ENCODE measurements at places on chromosomes 4 and X.
A peak's percentile ranks its signal among the peaks of the same experiment; 100 is the strongest.

DNA sequence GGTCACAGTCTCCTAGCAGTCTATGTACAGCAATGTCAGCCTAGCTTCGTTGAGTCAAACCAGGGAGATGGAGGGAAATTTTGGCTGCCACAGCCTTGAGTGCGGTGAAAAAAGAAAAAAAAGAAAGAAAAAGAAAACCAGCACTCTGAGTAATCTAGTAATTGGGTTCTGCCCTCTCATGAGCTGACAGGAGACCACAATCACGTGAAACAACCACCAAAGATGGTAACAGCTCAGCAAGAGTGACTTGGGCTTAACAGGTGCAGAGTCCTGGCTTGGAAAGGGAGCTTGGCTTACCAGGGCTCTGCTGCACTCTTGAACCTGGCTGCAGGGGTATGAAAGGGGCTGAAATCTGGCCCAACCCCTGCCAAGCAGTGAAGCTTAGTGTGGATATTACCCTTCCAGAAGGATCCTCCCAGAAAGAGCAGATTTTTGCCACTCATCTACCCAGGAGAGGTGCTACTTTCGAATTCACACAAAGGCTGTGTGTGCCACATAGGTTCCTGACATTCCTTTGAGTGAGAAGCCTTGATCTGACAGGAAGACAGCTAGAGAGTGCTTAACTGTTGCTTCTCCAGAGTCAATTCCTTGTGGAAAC is 350.3 kb downstream of the PTTG2 start:
- DNase-seq: peak; percentile 45

GRCh38 chrX:94576367-94577004 is 902.5 kb downstream of the FAM133A start:
- no peak for DNase-seq

GRCh38 chr4:41461780-41462307 is 76.1 kb upstream of the LIMCH1 start:
- no peak for DNase-seq

GRCh38 chr4:121923306-121923705 is 28.6 kb downstream of the TRPC3 start:
- no peak for DNase-seq

- no peak for DNase-seq
Measured at GRCh38 chr4:175805846-175806245, 6.2 kb downstream of the GPM6A start.

DNA sequence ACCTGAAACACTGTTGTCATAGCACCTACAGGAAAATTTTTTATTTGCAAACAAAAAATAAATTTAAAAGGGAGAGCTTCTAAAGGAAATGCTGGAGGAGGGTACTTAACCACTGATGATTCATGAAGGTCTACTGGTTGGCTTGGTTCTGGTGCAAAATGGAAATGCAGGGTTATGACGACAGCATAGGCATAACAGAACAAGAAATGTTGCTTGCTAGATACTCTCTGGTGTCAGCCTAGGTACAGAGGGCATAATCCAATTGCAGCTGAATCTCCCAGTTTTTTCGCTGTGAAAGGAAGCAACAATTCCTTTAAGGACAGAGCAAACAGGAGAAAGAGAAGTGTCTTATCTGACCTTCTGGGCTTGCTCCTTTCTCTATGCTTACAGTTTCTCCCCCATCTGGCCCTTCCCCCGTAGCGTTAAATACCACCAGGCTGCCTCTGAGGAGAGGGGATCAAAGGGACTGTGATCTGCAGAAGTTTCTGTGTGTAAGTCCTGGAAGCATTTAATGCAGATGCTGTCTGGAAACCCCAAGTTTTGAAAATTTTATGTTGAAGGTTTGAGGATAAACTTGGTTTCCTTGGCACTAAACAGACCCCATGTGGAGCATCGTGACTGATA is 23.7 kb upstream of the CASK start:
- DNase-seq: no peak

GRCh38 chr4:120682981-120683380 is 239.5 kb downstream of the PRDM5 start:
- no peak for DNase-seq

- no peak for DNase-seq
Measured at GRCh38 chr4:151541389-151542071, 132.6 kb downstream of the FHIP1A start.

DNA sequence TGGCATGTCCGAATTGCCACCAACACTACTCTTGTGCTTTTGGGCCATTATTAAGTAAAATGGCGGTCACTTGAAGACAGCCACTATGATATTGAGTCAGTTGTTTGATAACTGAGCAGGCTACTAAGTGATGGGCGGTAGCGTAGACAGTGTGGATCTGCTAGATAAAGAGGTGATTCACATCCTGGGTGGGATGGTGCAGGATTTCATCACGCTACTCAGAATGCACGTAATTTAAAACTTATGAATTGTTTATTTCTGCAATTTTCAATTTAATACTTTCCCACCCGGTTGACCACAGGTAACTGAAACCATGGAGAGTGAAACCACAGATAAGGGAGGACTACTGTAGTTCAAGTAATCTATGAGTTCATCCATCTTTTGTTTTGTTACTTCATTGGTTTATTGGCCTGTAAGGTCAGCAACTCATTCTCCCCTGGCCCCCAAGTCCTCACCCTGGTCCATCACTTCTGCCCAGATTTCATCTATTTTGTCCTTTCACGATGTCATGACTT is 2.9 kb downstream of the ARAF start:
- DNase-seq: no peak

DNA sequence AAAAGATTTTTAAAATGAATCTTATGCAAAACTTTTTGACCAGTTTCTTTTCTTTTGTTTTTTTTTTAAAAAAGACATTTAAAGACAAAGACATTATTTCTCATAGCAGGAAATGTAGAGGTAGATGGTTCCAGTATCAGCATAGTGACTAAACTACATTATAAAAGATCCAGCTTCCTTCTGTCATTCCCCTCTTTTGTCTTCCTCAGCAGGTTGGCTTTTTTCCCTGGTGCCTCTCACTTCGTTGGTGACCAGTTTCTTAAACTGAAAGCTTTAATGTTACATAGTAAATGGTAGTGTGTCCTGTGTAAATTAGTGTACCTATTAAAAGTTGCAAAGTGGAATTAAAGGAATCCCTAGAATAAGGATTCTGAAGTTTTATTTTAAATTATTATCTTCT is 36.1 kb downstream of the DCK start:
- DNase-seq: no peak

DNA sequence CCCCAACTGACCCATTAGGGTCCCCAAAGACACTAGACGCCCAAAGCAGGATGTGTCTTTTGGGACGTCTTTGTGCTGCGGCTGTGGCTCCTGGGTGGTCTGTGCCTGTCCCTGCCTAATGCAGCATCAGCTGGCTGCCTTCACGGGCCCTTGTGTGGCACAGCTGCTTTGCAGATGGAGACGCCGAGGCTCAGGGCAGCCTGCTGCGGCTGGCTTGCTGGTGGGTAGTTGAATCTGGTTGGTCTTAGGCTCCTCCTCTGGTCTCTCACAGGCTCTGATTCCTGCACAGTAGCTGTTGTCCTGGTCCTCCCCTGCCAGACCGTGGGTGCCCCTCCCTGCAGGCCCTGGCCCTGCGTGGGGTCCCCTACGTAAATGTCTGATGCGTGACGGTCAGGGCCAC is 8.1 kb downstream of the CPZ start:
- DNase-seq: no peak

GRCh38 chr4:16066586-16067128 is 17.2 kb downstream of the PROM1 start:
- DNase-seq: no peak

DNA sequence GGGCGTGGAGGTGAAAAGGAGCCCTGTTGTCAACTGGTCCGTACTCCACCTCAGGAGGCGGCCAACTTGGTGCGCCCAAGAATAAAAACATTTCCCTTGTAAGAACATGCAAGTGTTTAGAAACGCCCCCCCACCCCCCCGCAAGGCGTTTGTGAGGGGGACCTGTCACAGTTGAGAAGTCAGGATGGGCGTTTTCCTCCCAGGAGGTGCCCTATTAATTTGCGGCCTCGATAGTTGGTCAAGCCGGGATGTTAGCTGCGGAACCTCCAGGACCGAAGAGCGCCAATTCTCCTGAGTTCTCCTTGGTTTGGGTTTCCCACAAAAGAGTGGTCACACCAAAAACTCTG is 651 bp upstream of the SAP30 start:
- DNase-seq: peak; percentile 32

- DNase-seq: no peak
Measured at GRCh38 chr4:25773358-25773757, 89.4 kb downstream of the SEL1L3 start.

GRCh38 chr4:2322227-2322626 is 60.3 kb upstream of the MXD4 start:
- DNase-seq: no peak

GRCh38 chr4:78570117-78570516 is 18.5 kb downstream of the ANXA3 start:
- DNase-seq: no peak

GRCh38 chr4:136036744-136037143 is 1495.5 kb downstream of the PCDH18 start:
- DNase-seq: no peak

DNA sequence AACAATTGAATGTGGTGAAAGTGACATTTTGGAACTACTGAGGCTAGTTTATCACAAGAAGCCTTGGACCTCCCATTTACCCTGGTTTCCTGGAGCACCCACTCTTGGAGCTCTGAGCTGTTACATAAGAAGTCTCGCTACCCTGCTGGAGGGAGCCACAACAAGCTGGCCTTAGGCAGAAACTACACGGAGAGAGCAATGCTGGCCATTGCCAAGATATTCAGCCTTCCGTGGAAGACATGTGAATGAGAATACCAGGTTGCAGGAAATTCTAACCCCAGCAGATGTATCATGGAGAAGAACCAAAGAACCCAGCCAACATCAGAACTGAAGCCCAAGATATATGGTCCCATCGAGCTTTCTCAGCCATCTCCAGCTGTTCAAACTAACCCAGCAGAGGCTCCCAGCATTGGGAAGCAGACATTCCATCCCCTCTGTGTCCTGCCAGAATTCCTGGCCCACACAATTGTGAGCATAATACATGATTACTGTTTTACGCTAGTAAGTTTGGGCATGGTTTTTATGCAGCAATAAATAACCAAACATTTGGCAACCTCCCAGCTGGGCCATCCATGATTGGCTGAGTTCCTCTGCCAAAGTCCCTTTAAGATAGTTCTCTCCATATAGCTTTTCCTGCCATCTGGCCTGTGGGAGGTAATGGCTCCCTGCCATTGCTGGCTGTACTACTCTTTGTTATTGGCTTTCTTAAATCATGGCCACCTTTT is 17.9 kb upstream of the PDE5A start:
- no peak for DNase-seq

- DNase-seq: no peak
Measured at GRCh38 chrX:65596270-65597034, 61.9 kb upstream of the LAS1L start.

DNA sequence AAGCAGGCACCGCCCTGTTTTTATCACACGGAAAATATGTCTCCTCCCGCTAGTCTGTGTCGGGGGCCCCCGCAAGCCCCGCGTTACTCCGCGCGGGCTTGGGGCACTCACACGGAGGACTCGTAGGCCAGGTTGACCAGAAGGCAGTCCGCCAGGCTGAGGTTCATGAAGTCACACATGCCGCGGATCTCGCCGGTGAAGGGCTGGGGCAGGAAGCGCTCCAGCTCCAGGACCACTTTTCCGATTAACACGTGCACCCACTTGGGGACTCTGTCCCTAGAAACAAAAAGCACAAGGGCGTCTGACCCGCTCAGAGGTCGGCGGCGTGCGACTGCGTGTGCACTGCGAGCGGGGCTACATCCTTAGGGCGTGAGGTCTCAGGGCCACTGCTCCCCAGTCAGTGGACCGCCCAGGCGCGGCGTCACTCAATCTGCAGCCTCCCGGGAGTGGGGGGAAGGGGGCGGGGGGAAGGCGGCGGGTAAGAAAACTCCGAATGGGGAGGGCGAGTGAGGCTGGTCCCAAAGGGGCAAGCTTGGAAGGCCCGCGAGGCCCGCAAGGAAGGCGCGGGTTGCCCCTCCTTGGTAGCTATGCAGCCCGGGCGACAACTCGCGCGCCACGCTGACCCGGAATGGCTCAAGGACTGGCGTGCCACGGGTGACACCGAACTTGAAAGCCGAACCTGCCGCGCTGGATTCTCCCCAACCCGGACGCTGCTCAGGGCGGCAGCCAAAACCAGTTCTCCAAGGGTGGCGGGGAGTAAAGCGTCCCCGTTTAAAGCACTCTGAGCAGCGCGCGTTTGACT is 722 bp downstream of the NAAA start:
- DNase-seq: peak; percentile 45

DNA sequence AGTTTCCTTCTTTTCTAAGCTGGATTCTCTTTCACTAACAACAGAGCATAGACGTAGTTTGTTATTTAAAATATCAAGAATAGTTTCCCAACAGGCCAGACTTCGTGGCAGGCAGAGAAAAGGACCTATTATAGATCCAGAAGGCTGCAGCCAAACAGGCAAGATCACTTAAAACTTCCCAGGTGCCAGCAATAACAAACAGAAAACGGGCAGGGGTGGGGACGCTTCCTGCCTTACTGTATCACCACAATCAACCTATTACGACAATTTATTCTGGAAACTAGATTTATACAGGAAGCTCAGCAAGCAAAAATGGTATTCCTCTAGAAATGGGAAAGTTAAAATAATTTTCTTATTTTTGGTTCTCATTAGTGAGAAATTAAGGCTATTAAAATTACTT is 22.1 kb downstream of the RWDD4 start:
- no peak for DNase-seq

DNA sequence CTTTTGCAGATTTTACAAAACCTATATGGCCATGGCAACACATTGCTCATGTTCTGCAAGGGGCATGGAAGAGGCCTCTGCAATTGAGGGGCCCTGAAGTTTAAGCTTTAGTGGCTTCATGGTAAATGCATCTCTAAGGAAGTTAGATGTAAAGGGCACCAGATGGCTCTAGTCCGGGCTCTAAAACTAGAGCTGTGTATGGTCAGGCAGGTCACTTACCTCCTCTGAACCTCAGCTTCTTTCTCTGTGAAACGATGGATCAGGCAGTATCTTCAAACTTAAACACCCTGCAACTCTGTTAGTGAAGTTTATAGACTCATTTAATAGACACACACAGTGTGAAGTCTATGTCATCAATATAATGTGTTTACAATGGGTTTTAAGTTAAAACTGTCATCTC is 10.0 kb downstream of the MAGEB17 start:
- DNase-seq: no peak

DNA sequence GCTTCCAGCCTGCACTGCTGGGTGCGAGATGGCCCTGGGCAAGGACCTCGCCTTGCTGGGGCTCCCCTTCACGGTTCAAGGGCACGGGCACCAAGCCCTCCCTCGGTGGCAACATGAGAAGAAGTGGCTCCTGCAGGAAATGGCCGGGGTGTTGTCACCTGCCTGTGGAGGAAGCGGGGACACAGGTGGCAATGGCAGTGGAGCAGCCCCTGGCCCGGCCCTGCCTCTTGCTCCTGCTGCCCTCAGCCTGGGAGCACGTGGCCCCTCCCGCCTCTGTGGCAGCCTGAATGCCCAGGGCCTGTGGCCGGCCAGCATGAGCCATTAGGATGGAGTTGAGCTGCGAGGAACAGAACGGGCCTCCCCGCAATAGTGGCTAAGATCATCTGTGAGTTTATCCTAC is 16.8 kb downstream of the ABCD1 start:
- no peak for DNase-seq
